ENCODE measurements at places on chromosomes 1 and 21.
A peak's percentile ranks its signal among the peaks of the same experiment; 100 is the strongest.

DNA sequence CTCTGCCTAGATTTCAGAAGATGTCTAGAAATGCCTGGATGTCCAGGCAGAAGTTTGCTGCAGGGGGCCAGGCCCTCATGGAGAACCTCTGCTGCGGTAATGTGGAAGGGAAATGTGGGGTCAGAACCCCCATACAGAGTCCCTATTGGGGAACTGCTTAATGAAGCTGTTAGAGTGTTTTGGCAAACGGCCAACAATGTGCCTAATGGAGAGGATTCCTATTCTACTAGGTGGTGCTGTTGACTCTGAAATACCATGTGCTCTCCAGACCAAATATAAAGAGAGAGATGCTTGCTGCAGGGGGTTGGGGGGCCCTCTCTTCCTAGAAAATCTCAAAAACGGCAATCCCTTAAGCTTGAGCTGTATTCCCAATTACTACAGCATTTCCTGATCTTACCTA lies 57.1 kb upstream of the DR1 start:
- no peak for DNase-seq

- no peak for DNase-seq
Observed at GRCh38 chr1:210415846-210416448, 87.2 kb downstream of the HHAT start.

DNA sequence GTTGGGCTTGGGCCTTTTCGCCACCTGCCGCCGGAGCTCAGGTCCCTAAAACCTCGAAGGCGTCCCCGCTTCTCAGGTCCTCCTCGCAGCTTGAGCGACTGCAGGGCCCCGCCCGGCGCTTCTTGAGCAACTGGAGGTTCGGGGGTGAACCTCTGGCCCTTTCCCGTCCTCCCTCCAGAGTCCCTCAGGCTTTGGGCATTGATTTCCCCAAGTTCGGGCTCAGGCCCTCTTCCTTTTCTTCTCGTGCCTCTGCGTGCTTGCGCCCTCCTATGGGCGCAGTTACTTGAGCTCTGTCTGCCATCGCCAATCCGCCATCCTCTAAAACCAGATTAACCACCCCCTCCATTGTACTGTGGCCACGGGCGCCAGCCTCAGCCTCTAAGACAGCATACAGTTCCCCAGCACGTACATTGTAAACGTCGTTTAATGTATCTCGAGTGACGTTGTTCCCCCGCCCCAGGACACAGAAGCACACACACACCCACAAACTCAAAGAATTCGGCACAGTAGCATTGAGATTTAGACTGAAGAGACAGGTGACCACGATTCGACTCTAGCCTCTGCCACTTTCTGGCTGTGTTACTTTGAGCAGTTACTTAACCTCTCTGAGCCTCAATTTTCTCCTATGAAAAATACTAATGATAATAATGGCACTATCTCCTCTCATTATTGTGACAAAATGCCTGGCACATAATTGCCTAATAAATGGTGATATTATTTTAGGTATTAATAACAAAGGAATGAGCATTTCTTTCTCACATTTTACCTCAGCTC lies 22.6 kb downstream of the BTG2 start:
- DNase-seq: peak; percentile 63

DNA sequence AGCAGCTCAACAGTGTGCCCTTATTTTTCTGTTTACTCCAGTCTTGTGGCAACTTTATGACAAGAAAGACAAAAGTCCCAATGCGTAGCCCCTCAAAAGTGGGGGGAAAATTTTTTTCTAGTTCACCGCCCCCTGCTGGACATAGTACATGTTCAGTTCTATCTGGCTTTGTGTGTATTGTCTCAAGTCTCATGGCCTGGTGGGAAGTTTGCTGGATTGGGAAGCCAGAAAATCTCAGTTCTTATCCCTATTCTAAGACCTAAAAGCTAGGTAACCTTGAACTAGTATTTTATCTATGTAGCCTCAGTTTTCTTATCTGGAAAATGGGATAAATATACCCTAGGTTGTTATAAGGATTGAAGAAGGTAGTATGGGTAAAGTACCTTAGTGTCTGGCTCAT lies 55.8 kb upstream of the LDLRAP1 start:
- DNase-seq: no peak

DNA sequence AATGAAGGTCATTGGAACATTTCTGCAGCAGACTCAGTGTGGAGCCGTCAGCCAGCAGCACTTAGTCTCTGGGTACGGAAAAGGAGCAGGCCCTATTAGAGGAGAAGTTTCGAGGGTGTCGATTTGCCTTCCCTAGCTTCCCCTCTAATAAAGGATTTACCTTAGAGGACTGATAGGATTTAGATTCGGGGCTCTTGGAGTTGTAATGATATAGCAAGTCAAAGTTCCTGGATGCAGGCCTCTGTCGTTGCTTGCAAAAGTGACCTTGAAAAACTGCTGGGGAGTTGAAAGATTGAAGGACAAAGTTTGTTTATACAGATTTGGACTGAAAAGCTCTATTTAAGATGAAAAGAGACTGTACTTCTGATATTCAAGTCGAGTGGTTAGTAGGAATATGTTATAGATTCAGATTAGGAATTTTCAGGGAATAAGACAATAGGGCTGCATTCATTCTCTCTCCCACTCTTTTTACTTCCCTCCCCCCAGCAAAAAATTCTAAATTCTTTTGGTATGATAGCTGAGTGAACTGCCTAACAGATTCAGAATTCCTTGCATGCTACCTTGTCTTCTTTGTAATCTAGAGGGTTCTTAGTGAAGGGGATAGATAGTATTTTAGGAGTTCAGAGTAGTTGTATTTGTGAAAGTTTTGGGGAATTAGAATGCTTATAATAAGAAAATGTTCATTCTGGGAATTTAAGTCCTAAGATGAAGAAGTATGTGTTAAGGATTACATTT lies 19.2 kb downstream of the NFYC start:
- no peak for DNase-seq

All from left ventricle myocardium inferior (tissue), 1 donor.